ENCODE measurements at places on chromosomes 13 and 19.

DNA sequence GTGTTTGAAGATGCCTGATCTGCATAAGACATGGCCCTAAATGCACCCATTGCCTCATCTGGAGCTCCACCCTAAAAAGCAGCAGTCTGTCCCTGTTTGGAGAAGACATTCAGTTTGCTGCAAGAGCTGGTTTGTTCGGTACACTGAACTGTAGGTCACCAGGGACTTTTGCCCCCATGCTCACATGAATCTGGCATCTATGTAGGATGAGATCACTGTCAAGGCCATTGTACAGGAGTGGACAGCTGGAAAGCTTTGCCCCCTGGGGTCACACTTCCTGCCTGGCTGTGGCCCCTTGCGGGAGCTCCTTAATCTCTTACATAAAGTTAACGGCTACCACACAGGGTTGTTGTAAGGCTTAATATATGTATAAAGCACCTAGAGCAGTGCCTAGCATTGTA, 73.0 kb downstream of the IPO5 start:
- no peak for DNase-seq

GRCh38 chr13:110246530-110246929, 60.4 kb downstream of the COL4A1 start:
- no peak for DNase-seq

DNA sequence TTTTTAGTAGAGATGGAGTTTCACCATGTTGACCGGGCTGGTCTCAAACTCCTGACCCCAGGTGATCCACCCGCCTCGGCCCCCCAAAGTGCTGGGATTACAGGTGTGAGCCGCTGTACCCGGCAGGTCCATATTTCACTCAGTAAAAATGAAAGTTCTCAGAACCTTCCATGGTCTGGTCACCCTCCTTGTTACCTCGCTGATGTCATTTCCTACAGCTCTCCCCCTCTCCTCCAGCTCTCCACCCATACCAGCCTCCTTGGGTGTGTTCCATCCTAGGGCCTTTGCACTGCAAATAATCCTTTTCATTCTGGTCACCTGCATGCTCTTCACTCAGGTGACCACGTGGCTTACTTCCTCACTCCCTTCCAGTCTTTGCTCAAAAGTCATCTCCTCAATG, 78.2 kb upstream of the TNFSF11 start:
- no peak for DNase-seq

DNA sequence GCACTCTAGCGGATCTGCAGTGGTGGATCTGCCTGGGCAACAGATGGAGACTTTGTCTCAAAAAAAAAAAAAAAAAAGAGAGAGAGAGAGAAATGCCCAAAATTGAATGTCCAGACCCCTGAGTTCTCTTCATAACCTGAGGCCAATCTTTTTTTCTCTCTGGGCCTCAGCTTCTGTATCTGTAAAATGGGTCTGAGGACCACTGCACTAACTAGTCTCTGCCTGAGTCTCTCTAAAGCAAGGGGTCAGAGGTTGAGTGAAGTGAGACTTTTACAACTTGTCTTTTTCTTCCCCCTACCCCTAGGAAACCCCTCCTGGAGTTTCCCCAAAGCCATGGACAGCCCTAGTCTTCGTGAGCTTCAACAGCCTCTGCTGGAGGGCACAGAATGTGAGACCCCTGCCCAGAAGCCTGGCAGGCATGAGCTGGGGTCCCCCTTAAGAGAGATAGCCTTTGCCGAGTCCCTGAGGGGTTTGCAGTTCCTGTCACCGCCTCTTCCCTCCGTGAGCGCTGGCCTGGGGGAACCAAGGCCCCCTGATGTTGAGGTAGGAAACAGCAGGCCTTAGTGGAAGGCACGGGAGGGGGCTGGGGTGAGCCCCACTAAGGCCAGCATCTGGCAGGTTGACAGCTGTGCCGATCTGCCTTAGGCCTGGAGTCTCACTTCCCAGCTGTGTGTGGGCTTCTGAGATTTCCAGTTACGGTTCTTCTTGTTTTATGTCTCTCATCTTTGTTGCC, 1.8 kb downstream of the TMEM91 start:
- DNase-seq: no peak

GRCh38 chr13:38429916-38430315, 80.3 kb downstream of the UFM1 start:
- DNase-seq: no peak

DNA sequence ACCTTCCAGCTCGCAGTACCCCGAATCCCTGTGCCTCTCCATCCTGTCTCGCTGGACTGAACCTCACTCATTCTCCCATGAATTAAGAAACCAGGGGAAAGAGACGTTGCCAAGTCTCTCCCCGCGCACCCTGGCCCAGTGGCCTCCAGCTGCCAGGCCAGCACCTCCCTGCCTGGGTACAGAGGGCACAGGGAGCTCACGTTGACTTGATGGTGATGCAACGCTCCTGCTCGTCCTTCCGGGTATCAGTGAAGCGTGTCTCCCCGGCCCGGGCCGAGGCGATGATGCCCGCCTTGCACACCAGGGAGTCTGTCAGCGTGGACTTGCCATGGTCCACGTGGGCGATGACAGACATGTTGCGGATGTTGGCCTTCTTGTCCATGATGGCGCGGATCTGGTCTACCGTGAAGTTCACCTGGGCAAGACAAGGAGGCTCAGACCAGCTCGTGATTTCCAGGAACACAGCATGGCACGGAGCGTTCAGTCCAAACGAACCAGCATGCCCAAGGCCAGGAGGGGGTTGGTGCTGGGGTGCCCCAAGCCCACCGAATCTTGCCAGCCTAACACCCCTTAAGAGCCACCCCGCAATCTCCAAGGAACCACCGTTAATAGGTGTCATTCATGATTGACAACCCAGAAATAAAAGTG, 1.2 kb downstream of the EEF2 start:
- DNase-seq: no peak
